ENCODE measurements at places on chromosomes 13 and 19.

- DNase-seq: no peak
Measured at GRCh38 chr19:33383720-33384292, 10.3 kb downstream of the CEBPG start.

DNA sequence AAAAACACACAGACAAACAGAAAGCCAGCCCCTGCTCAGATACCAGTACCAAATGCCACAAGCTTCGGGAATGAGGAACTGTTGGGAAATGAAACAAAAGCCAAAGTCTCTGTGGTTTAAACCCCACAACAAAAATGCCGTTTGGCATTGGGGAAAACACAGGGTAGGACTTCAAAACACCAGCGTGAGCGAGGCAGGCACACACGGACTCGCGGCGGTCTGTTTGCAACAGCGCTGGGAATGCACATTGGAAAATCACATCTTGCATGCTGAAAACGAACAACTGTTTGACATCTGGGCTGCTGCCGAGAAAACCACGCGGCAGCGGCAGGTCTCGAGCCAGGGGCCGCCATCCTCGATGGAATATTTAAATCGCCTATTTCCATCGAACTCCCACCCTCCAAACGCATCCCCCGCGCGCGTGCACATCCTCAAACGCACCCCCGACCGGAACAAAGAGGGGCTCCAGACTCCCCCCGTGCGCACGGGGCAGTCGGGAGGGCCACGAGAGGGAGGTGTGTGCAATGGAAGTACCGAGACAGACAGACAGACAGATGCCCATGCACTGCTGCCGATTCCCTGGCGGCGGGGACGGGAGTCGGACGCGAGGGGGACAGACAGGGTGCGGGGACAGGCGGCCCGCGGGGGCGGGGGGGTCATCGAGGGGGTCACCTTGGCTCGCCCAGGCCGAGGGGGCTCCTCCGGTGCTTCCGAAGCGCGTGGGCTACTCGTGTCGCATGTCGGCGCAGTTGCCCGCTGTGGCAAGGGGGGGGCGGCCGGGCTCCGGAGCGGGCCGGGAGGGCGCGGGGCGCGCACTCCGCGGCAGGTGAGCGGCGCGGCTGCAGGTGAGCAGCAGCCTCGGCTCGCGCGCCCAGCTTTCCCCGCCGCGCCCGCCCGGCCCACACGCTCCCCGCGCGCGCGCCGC, at the start of gene GPR12:
Gene GPR12, minus strand, starts transcription at position 880 of the 925 bp plus-strand sequence. CDS start 959 bp downstream, outside the sequence.
- no peak for DNase-seq

- no peak for DNase-seq
Measured at GRCh38 chr19:955803-956765, 28.1 kb upstream of the WDR18 start.

DNA sequence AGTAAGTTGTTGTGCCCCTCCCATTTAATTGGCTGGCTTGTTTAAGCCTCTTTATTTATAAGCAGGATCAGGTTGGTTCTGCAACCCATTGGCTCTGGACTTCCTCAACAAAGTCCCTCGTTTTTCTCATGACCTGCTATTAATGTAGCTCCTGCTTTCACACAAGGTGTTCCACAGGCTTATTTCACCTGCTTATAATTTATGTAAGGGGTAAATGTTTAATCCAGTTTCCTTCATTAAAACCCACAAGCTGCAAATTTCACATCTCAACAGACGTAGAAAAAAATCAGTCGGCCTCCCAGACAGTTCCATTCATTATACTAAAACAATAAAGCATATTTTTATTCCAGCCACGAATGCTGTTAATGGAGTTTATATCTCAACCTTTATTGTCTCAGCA, 86.1 kb downstream of the TBC1D4 start:
- no peak for DNase-seq

DNA sequence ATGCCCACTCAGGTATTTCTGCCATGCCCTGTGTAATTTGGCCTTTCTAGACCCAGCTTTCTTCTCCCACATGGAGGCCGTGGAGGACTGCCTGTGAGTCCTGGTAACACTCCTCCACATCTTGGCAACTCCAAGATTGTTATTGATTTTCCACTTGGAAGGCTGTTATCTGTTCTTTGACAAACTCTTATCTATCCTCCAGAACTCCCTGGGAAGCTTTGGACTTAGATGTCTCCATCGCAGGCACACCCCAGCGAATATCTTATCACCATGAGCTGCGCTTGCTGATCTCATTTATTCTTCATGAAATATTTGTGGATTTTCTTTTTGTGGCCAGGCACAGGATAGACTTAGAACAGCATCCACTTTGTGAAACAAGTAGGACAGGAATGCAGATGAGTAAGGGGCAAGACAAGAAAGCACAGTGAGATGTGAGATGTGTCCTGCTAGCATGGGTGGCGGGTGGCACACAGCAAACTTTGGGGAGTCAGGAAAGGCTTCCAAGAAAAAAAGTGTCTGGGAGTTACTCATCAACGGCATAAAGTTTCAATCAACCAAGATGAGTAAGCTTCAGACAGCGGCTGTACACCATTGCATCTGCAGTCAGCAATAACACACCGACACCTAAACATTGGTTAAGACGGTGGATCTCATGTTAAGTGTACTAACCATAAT, 84.5 kb upstream of the IRS2 start:
- no peak for DNase-seq

DNA sequence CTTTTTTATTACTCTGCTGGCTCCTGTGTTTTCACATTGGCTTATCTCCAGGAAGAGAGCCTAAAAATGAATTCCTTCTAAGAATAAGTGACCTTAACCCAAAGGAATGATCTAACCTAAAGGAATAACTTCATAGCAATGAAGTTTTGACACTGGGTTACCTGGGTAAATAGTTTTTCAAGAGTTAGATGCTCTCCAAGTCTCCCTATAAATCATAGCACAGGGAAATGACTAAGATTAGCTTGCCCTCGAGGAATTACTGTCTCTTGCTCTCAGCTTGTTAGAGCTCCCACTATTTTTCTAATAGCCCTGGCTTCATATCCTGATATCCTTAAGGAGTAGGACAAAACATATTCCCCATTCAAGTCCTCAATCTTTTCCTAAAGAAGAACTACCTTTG, 66.3 kb downstream of the SPRY2 start:
- no peak for DNase-seq

GRCh38 chr13:75410207-75410606, 71.8 kb downstream of the TBC1D4 start:
- no peak for DNase-seq

DNA sequence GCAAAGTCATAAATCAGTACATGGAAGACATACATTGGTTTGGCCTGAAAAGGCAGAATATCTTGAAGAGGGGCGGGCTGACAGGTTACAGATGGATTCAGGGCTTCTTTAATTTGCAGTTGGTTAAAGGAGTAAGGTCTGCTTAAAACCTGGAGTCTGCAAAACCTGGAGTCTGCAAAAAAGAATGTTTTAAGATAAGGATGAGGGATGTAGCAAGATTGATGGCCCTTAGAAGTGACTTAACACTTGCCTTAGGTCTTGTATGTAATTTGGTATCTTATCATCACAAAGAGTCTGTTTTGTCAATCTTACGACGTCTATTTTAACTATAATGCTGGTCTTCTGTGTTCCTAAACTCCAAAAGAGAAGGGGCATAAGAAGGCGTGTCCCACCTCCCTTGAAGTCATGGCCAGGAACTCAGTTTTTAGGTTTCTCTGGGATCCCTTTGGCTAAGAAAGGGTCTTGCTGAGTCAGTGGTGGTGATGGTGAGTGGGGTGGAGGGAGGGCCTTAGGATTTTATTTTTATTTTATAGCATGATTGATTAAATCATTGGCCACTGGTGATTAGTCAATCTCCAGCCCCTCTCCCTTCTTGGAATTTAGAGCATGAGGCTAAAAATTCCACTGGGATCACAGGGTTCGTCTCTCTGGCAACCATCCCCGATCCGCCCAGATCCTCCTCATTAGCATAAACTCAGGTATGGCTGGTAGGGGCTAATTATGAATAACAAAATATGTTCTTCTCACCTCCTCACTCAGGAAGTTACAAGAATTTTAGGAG, 10.1 kb upstream of the HAS1 start:
- no peak for DNase-seq

DNA sequence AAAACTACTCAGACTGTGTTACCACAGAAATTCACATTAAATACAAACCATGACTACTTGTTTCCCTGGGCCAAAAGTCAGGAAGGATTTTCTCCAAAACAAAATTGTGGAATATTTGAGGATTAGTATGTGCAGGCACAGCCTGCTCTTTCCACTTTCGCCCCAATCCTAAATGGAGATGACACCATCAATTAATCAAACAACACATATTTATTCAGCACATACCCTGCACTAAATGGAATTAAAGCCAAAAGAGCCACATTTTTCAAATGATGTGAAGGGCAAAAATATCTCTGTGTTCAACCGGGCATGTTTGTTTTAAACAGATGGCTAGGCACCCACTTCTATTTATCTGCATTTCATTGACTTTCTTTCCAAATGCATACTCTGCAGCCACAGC, 523.1 kb downstream of the DCT start:
- no peak for DNase-seq

GRCh38 chr19:55384131-55384919, at the start of gene TMEM238:
TSS of gene TMEM238 (minus strand) at chr19:55384292. CDS start at chr19:55384259, 33 bp downstream.
- DNase-seq: no peak

DNA sequence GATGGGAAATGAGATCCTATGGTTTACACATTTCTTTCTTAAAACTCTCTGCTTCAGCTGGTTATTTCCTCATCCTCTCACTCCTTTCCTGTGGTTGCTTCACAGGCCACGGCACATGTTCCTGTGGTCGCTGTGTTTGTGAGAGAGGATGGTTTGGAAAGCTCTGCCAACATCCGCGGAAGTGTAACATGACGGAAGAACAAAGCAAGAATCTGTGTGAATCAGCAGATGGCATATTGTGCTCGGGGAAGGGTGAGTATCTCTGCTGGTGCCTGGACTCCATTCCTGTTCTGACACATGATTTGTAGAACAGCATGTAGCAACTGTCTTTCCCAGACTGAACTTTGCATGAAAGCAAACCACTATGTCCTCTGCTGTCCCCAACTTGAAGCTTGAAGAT, 254.2 kb downstream of the ITGBL1 start:
- DNase-seq: no peak

GRCh38 chr13:98327371-98328270, 150.6 kb upstream of the RNF113B start:
- DNase-seq: no peak

GRCh38 chr13:111460548-111461444, 140.4 kb downstream of the TEX29 start:
- no peak for DNase-seq

- no peak for DNase-seq
Measured at GRCh38 chr13:48591889-48592687, 59.2 kb upstream of the RCBTB2 start.

DNA sequence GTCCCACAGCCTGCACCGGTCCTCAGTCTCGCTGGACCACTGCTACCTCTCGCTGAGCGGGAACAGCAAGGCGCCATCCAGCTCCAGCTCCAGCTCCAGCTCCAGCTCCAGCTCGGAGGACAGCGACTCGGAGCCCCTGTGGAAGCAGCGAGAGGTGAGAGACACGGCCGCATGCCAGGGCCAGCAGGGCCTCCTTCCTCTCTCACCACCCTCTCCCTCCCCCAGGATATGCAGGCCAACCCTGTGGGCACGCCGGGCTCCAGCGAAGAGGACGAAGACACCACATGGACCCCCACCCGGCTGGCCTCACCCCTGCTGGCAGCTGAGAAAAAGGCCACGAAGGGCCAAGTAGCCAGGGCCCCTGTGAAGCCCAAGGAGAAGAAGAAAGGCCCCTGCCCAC, 7.3 kb downstream of the SIX5 start:
- DNase-seq: no peak

- no peak for DNase-seq
Measured at GRCh38 chr19:47729799-47730520, 15.4 kb upstream of the NOP53 start.

GRCh38 chr19:52942386-52943133, 19.3 kb upstream of the ZNF888 start:
- DNase-seq: peak; percentile 93

DNA sequence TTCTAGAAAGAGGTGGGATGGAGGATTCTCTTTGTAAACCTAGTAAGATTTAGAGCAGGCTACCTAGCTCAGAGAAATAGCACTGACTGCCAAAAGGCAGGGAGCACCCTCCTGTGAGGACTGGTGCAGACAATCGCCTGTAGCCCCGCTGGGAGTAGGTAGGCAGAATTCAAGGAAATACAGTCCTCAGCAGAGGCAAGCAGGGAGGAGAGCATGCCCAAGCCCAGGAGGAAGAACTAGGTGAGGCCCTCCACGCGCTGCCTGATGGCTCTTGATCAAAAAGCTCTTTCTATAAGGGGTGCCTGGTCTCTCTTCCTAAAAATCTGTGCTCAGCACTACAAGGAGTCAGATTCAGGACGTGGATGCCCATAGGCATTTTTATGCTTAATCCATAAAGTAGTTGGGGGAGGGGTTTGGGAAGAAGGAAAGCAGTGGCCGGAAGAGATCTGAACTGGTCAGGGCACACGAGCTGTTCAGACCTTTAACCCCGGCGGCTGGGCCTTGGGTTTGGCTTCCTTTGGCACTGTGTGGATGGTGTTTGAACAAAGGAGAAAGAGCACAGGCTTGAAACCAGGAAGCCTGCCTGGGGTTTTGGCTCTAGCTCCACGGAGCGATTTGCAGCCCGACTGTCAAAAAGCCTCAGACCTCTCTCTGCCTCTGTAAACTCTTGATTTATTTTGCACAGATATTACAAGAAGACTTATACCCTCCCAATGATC, 320.6 kb downstream of the FOXO1 start:
- DNase-seq: no peak

DNA sequence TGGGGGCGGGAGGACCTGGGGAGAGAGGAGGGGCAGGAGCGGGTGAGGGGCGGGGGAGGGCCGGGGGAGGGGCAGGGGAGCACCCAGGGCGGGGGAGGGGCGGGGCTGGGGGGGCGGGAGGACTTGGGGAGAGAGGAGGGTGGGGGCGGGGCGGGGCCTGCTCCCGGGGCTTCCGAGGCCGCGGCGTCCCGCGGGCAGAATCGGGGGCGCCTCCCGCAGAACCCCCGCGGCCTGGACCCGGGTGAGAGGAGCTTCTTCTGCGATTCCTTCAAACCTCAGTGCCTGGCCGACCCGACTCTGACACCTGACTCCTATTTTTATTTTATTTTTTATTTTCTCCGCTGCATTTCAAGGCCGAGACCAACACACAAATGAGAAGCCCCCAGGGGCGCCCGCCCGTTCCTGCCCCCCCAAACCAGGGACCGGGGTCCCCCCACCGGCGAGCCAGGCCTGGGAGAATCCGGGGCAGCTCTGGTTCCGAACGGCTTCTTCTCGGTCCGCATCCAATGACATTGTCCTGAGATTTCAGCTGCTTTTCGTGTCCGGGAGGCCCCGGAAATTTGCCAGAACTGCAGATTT, 470 bp upstream of the GRTP1 start:
- no peak for DNase-seq

DNA sequence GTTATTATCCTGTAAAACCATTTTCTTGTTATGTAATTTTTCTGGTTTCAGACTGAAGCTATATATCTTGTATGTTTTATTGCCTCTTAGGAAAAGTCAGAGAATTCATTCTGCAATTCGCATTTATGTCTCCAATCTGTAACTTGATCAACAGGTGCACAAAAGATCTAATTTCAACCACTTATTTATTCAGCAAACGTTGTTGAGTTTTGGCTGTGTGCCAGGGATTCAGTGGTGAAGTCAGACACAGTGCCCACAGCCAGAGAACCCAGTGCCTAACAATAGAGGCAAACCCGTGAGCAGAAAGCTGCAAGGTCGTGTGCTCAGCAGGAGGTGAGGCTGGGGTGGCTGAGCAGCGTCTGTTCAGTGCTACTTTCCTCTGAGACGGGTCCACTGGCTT, 119.5 kb upstream of the MCF2L start:
- no peak for DNase-seq
